Ovary (tissue), 10 donors: ENCODE measurements at places on chromosomes 4 and X.

DNA sequence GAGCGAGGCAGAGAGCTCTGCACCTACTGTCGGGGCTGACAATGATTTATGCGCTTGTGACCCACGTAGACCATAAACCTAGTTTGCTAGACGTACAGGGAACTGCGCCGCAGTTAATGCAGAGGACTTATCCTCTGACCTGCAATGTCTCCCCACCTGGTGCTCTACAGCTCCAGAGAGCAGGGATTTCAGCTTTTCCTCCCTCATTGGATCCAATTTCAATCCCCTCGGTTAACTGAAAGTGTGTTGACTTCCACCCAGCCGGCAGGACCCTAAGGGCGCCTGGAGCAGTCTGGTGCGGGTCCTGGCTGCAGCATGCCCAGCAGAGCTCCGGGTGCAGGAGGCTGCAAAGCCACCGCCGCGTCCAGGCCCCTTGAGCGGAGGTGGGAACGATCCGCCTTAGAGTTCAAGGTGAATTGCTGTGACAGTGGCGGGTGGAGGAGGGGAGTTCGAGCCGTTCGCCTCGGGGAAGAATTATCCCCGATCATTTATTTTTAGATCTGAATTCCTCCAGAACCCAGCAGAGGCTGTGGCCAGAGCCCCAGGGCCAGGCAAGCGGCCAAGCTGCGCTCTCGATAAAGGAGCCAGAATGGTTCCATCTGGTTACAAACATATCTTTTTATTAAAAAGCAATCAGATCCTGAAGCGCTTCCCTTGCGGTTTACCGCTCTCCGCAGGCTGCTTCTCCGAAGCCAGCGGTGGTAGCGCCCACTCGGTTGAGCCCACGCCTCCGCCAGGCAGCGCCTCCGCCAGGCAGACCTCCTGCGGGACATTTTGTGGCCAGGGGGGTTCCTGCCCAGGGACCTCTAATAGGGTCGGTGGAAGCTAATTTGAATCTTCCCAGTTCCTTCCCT is 66.0 kb downstream of the FBXO8 start:
- DNase-seq: peak; percentile 39

- DNase-seq: no peak
Observed at GRCh38 chr4:119299741-119300100, 22.2 kb downstream of the FABP2 start.

DNA sequence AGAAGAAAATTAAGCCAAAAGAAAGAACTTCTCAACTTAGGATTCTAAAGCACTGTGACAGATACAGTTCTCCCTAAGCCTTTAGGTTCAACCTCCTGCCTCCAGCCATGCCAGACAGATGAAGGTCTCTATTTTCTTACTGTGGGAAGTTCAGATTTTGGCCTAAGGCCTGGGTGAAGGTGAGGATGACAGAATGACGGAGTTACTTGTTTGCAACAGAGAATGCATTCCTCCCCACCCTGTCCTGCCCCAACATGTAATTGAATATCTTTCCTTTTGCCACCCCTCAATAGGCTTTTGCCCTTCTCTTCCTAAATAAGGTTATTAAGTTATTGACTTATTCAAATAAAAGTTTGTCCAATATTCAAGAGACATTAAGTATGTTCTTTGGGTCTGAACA is 25.6 kb downstream of the SLC16A2 start:
- DNase-seq: no peak

DNA sequence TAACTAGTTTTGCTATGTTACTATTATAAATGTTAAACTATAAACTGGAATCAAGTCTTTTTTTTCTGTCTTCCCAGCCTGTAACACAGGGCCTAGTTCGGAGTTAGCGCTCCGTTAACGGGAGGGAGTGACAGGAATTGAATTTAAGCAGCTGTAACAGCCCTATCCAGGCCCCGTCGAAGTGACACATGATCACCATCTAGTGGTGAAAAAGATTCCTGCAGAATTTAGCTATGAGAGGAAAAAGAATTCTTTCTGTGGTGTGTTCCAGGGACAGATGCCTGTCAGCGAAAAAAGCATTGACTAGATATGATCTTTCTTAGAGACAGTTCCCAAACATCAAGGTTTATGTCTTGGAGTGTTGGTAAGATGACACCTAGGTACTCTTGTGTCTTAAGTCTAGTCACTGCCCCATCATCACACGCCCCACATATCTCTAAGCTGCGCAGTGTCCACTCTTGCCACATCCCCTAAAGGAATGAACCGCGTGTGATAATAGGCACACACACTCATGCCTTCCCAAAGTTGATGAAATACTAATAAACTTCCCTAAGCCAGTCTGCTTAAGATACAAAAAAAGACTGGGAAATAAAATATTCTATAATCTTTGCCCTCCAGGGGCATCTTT is 2.1 kb downstream of the GAB3 start:
- DNase-seq: no peak

- DNase-seq: no peak
Observed at GRCh38 chrX:45524296-45524695, 323.6 kb upstream of the DIPK2B start.

DNA sequence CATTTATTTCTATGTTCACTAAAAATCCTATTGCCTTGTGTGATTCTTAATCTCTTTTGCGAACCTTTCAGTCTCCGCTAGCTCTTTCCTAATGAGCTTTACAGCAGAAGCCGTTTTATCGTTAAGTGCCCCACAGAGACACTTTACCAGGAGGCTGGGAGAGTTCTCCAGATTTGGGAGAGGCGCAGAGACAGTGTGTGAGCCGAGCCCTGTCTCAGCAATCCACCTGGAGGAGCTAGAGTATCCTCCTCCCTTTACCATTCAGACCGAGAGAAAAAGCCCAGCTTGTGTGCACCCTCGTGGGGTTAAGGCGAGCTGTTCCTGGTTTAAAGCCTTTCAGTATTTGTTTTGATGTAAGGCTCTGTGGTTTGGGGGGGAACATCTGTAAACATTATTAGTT is 54.9 kb upstream of the MTM1 start:
- DNase-seq: no peak

DNA sequence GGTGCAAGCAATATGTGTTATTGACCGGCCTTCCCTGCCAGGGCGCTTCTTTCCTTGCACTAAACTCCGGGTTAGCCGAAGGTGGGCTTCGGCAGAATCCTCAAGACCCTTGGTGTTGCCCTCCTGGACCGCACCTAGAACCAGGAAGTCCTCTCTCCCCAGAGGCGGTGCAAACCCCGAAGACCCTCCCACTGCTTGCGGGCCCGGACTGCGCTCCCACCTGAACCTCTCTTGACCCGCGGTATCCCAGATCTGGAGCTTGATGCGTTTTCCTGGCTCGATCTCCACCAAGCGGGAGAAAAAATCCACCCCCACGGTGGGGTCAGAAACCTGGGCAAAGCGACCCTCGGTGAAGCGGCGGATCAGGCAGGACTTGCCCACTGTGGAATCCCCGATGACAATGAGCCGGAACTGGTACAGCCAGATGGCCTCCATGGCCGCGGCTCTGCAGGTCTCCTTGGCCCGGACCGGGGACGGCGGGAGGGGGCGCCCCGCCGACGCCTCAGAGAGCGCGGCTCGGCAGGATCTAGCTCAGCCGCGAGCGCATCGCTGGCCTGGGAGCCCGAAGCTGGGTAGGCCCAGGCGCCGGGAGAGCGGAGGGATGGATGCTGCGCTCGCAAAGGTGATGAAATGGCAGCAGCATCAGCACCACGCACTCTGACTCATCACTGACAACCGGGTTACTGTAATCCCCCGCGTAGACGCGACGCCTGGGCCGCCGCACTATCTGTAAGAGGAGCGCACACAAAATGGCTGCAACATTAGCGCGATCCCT is at the start of gene RAB39B:
RAB39B (minus strand) TSS at position 638 of the 775 bp plus-strand sequence; CDS start at position 435, 203 bp downstream.
- DNase-seq: peak; percentile 13

- DNase-seq: no peak
Observed at GRCh38 chr4:163681208-163681821, 186.8 kb downstream of the TMA16 start.

- DNase-seq: no peak
Observed at GRCh38 chr4:123444290-123444731, 47.7 kb downstream of the SPRY1 start.

GRCh38 chr4:98612318-98613250 is 45.8 kb downstream of the TSPAN5 start:
- DNase-seq: no peak

GRCh38 chr4:70426789-70427188 is 29.0 kb downstream of the OPRPN start:
- DNase-seq: no peak

DNA sequence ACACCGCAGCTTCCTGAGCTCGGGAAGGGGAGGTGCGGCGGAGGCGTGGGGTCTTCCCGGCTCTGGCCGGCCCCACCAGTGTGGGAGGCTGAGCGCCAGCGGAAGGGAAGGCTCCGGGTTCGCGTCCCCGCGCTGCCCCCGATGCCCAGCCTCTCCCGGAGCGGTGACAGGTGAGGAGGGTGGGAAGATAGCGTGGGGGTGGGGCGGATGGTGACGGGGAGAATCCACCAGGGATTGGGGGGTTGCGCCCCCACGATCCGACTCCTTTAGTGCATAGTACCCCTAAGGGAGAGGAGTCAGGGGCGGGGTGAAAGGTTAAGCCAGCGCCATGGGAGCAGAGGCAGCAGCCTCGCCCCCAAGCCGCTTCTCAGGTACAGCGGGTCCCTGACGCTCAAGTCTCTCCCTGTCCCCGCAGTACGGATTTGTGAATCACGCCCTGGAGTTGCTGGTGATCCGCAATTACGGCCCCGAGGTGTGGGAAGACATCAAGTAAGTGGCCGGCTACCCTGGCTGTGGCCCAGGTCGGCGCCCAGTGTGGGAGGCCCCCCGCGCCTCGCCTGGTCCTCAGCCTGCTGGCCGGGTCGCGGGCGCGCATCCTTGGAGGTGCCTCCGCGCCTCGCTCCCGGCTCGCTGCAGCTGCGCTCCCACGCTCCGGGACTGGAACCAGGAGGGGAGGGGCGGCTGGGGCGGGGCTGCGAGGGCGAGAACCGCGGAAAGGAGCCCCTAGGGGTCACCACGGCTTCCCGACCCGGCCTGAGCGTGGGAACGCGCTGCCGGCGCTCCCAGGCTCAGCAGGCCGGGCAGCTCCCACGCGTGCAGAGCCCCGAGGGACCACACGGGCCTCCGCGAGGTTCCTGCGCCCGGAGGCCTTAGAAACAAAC is 791 bp downstream of the GUCY1B1 start:
- DNase-seq: peak; percentile 68

DNA sequence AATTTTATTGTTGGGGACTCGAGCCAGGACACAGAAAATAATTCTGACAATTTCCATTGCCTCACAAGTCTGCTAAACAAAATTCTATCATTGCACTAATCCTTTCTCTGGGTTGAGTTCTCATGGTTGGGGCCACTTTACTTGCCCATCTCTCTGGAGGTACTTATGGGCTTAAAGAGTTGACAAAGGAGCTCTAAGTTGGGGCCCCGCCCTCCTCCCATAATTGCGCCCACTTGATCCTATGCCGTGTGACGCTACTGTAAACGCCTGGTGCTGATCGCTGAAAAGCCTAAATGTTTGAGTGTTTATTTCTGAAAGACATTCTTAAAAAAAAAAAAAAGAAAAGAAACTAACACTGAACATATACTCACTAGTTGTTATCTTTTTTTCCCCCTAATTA is 103.0 kb downstream of the TENM3 start:
- DNase-seq: no peak

GRCh38 chr4:89101256-89102161 is 9.8 kb upstream of the TIGD2 start:
- DNase-seq: no peak

DNA sequence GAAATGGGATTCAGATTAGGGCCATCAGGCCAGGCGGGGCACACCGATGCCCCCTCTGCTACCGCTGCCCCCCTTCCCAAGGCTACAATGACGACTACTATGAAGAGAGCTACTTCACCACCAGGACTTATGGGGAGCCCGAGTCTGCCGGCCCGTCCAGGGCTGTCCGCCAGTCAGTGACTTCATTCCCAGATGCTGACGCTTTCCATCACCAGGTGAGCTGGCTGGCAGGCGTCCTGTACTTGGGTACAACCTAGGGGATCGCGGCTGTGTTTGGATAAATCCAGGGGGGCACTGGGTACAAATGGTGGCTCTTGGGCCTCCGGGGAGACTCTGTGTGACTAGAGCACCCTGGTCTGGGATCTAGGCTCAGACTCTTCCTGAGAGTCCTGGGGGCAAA is 1.1 kb downstream of the EMD start:
- peak; percentile 56 for DNase-seq

GRCh38 chr4:98659741-98660462 is 1.5 kb upstream of the TSPAN5 start:
- no peak for DNase-seq

DNA sequence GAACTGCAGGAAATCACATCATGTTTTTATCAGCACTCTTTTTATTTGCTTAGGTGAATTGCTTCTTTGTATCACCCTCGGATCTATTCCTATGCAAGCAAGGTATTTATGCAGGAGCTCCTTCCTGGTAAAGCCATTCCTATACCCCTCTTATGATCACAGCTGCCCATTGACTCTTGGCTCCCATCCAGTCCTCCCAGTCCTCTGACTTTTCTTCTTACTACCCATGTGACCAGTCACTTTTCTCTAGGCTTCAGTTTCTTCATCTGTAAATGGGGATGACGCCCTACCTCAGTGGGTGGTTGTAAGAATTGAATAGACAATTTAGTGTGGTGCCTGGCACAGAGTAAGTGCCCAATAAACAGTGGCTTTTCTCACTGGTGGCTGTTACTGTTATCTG is 144.9 kb downstream of the FHIP1A start:
- no peak for DNase-seq

DNA sequence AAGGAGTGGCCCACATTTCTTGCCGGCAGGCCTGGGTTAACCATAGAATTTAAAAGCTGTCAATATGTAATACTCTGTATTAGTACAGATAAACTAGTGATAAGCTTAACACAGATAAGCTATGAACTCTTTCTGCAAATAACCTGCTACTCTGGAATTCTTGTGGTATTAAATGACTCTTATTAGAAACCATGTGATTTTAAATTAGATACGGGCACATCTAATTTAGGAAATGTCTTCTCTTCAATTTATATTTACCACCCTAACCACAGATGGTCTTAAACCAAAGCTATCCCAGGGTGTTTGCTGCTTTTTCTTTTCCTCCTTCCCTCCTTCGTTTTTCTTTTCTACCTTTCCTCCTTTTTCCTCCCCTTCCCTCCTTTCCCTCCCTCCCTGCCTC is 4.9 kb downstream of the GNRHR start:
- no peak for DNase-seq

DNA sequence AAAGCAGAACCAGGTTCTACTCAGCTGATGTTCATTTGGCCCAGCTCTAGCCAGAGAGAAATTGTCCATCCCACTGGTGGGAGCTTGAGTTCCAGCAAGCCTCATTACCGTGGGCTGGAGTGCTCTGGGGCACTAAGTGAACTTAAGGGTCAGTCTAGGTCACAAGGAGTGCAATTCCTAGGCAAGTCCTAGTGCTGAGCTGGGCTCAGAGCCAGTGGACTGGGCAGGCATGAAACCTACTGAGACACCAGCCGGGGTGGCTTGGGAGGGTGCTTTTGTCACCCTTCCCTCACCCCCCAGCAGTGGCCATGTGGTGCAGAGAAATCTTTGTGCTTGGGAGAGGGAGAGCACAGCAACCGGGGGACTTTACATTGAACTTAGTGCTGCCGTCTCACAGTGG is 39.4 kb downstream of the GSX2 start:
- DNase-seq: no peak

GRCh38 chrX:138929926-138930582 is 218.5 kb upstream of the FGF13 start:
- DNase-seq: no peak

GRCh38 chr4:59655996-59656395 is 1544.1 kb upstream of the ADGRL3 start:
- DNase-seq: peak; percentile 8
